ENCODE measurements at places on chromosomes 11 and 22. TPM values are rescaled to one million over a fixed set of nuclear protein-coding genes. Genes with fewer than 3 reads are reported as not detected.

Gene C11orf91
- total RNA-seq, result not detected

Gene DYNC2H1
- total RNA-seq, result 55.8 TPM

Gene DUSP8
- total RNA-seq, result 0.59 TPM

Gene NEFH
- 0.59 TPM for total RNA-seq

Gene TPBGL
- 0.05 TPM for total RNA-seq

Gene TEX54
- total RNA-seq, result not detected

Gene PDE3B
- 3.1 TPM for total RNA-seq

Gene FGF19
- not detected for total RNA-seq

Gene NLRP14
- total RNA-seq, result not detected

Gene TTC36
- total RNA-seq, result 0.59 TPM

Gene XKR3
- not detected for total RNA-seq

Gene MMP10
- total RNA-seq, result 1.3 TPM

Gene CARD18
- total RNA-seq, result not detected

Gene BTG4
- not detected for total RNA-seq

Gene OSBP2
- 1.7 TPM for total RNA-seq

Gene FBLN1
- 80.2 TPM for total RNA-seq

Gene IL18
- total RNA-seq, result 0.37 TPM

Gene OR56A1
- under 0.01 TPM for total RNA-seq

Gene TTC17
- total RNA-seq, result 90.0 TPM

Gene CCDC83
- not detected for total RNA-seq

Gene GPHA2
- not detected for total RNA-seq

Gene SLC22A12
- not detected for total RNA-seq

Gene OR2D2
- total RNA-seq, result 0.78 TPM

Gene TECTA
- total RNA-seq, result under 0.01 TPM

Gene OR6A2
- 0.30 TPM for total RNA-seq

Gene ANGPTL5
- not detected for total RNA-seq

Gene SMC1B
- total RNA-seq, result not detected

Gene OR8D1
- total RNA-seq, result not detected

Gene SLC17A6
- not detected for total RNA-seq

Gene CRYBA4
- not detected for total RNA-seq

Gene RSF1
- 58.3 TPM for total RNA-seq

Gene P2RY2
- total RNA-seq, result 0.30 TPM

Gene ART5
- total RNA-seq, result not detected

Gene XNDC1N
- total RNA-seq, result 8.9 TPM

Gene PANX3
- total RNA-seq, result not detected

Gene TMPRSS5
- total RNA-seq, result 0.09 TPM

Gene OR9I1
- total RNA-seq, result not detected

Gene CSNK1E
- 93.2 TPM for total RNA-seq

Gene RFPL3
- not detected for total RNA-seq

Gene MS4A6E
- not detected for total RNA-seq

Gene PLEKHB1
- total RNA-seq, result 1.2 TPM

Gene OR51E2
- total RNA-seq, result 0.59 TPM

Gene CCDC116
- under 0.01 TPM for total RNA-seq

Gene SEZ6L
- not detected for total RNA-seq

Gene OR10G8
- total RNA-seq, result not detected

All from smooth muscle cell of the umbilical artery (primary cell).